Mesothelial cell of epicardium (in vitro differentiated cells): ENCODE measurements at places on chromosomes 5 and 9. TPM values are rescaled to one million over a fixed set of nuclear protein-coding genes. Genes with fewer than 3 reads are reported as not detected.

The HTR1A gene
- 0.13 TPM in 1 of 3 replicates, not detected in the others for total RNA-seq

The ARHGEF37 gene
- 9.1 to 10.1 TPM (median 10.0 TPM) in 3 replicates for total RNA-seq

The ARHGEF28 gene
- 0.22 to 0.40 TPM (median 0.29 TPM) in 3 replicates for total RNA-seq

The OR13D1 gene
- total RNA-seq: not detected in 3 replicates

The PCDHAC2 gene
- total RNA-seq: 12.1 to 12.7 TPM (median 12.4 TPM) in 3 replicates

The FREM1 gene
- total RNA-seq: 60.5 to 71.4 TPM (median 62.9 TPM) in 3 replicates

The LCN15 gene
- 1.3 to 3.5 TPM (median 1.9 TPM) in 3 replicates for total RNA-seq

The SLC46A2 gene
- not detected in 3 replicates for total RNA-seq
